ENCODE measurements at places on chromosomes 5 and 9.

DNA sequence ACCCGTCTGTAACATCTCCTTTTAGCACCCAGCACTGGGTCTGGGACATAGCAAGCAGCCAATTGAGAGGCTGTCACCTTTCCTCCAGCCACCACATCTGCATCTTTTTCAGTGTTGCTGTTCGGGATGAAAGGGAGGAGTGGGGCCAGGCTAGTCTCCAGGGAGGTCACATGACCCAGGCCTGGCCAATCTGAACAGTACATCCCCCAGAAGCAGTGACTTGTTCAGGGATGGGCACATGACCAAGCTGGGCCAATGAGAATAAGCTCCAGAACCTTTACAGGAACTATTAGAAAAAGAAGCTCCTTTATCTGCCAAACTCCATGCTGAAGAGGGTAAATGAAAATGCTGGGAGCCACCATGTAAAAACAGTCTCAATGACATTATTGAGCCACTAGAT lies 359.0 kb downstream of the SLIT3 start:
- DNase-seq, result no peak

GRCh38 chr9:1995084-1995483 lies 20.1 kb upstream of the SMARCA2 start:
- DNase-seq, result no peak

GRCh38 chr5:132012371-132013005 lies 1.0 kb upstream of the ACSL6 start:
- DNase-seq, result no peak

DNA sequence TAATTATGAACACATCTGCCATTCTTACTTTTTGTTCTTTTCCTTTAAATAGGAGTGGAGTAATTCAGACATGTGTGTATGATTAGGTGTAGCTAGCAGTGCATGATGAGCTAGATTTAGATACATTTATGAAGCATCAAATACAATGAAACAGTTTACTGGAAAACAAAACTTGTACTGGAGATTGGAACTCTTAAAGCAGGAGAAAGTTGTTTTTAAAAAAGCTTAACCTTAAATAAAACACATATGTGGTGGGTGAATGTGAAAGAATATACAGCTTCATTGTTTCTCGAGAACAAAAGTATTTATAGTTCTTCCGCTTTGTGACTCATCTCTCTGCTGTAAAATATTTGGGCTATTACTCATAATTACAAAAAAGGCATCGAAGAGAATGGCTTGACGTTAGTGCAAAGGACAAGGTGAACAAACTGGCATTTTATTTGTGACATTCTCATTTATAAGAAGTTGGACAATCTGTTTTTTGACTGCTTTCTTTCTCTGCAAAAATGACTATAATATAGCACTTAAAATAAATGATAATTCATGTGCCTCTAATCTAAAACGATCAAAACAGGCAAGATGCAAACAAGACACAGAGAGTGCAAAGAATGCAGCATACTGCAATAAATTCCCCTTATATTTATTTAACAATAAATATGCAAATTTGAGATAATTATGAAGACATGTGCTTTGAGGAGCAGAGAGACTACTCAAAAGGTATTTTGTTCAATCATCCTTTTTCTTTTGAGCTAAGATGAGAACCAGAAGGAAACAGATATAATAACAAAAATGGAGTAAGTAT lies 478.8 kb downstream of the CETN3 start:
- DNase-seq, result no peak

DNA sequence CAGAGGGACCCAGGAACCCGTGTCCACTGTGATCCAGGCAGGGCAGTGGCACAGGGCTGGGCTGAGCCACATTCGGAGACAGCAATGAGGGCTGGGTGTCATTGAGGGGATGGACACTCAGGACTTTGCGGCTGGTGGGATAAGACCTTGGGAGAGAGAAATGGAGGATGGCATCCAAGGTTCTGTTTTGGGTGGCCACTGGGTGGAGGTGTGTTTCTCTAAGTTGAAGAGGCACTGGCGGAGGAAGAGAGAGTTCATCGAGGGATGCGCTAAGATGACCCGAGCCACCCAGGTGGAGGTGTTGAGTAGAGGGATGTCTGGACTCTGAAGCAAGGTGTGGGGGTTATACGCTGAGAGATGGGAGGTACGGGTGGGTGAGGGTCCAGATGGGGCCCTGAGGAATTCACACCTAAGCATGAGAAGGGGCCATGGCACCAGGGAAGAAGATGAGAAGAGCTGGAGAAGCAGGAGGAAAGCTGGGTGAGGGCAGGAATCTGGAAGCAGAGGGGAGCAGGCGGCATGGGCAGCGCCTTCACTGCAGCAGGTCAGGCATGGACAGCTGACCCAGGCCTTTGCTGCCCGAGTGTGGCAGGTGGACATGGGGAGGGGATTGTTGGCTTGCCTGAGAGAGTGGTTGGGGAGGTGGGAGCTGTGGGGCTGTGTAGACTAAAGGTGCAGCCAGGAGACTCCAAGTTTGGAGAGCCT lies 2.5 kb upstream of the SLC25A48 start:
- no peak for DNase-seq

- DNase-seq, result no peak
These were observed 119.7 kb upstream of the PJA2 start for GRCh38 chr5:109529520-109529919.

DNA sequence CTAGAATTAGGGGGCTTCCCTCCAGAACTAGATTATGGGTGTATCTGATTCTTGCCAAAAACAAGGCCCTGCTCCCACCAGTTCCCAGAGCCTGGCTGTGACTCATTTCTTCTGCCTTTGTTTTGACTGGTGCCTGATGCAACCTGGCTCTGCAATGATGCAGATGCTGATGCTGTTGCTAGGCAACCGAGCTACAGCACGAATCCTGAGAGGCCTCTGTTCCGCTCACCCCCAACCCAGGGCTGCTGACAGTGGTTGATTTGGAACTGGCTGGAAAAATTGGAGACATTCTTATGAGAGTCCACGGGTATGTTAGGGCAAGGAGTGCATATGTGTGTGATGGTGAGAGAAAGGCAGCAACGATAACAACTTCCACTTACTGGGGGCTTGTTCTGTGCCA lies 100.3 kb downstream of the NSG2 start:
- DNase-seq, result no peak
